ENCODE measurements at places on chromosomes 7 and 10.

DNA sequence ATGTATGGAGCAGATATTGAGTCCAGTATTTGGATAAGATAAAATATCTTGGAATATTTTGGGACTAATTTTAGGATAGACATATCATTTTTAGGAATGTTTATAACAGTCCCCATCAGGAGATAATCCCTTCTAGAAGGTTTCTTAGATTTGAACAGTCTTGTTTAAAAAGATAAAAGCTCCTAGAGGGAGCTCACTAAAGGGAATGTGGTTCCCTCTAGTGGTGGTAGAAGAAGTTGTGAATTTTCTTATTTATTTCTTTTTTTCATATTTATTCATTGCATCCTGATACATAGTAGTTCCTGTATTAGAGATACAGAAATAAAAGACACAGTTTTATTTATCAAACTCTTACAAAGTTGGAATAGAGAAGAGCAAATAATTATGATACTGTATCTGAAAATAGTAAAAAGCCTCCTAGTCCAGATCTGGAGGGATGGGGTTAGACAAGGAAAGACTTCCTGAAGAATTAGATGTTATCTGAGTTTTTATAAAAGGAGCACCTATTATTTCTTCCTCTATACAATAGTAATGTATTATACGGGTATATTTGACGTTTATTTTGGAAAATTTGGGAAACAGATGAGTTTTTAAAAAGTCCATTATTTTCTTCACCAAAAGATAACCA is 24.5 kb upstream of the KLF14 start:
- no peak for DNase-seq

DNA sequence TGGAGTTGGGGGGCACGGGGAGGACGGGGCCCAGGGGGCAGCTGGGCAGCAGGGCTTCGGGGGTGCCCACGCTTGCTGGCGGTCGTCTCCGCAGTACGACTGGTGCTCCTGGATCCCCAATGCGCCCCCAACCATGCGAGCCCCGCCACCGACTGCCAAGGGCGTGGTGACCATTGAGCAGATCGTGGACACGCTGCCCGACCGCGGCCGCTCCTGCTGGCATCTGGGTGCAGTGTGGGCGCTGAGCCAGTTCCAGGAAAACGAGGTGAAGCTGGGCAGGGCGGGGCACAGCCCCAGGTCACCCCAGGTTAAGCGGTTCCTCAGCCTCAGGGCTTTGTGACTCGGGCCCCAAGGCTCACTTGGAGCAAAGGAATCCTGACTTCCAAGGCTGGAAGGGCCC is 70.0 kb downstream of the ALOX5 start:
- DNase-seq, result no peak

- no peak for DNase-seq
Observed at GRCh38 chr10:116780691-116781205, 38.4 kb upstream of the HSPA12A start.

DNA sequence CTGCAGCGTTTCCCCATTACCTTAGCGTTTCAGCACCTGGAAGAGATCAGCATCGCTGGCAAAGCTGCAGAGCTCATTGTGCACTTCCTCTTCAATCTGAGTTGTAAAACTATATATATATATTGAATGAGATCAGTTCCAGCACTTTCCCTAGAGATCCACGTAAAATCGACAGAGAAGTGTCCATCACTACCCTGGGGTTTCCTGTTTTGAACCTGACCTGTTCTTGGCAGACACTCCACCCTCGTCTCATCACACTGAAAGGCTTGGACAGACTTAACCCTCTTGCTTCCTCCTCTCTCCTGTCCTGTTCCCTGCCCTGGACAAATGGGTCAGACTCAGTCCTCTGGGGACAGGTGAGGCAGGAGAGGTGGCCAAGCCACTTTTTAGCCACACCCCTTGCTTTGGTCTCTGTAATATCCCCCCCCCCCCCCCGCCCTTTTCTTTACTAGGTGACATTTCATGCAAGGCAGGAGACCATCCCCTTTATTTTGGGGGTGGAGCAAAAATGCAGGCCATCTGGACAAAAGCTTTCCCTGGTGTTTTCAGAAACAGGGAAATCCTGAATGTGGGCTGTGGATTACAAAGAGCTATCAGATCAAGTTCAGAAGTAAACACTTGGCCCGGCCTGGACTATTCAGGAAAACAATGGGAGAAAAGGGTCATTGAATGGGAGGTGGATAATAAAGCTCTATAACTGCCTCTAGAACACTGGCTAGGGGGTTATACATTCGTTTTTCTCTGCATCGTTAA is 83.7 kb upstream of the KDM7A start:
- no peak for DNase-seq

DNA sequence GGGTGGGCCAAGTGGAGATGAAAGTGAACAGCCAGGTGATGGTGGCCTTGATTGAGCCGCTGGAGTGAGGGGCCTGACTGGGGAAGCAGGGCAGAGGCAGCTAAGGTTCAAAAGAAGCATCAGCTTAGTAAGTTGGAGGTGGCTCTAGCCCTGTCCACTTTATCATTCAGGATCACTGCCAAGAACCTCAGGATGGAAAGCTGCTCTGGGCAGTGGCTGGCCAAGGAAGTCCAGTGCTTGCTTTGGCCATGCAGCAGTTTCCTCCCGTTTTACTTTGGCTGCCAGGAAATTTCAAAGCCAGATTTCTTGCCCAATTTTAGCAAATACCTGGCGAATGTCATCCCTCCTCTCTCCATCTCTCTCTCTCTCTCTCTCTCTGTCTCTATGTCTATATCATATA is 384.9 kb downstream of the PLXNA4 start:
- DNase-seq, result no peak

DNA sequence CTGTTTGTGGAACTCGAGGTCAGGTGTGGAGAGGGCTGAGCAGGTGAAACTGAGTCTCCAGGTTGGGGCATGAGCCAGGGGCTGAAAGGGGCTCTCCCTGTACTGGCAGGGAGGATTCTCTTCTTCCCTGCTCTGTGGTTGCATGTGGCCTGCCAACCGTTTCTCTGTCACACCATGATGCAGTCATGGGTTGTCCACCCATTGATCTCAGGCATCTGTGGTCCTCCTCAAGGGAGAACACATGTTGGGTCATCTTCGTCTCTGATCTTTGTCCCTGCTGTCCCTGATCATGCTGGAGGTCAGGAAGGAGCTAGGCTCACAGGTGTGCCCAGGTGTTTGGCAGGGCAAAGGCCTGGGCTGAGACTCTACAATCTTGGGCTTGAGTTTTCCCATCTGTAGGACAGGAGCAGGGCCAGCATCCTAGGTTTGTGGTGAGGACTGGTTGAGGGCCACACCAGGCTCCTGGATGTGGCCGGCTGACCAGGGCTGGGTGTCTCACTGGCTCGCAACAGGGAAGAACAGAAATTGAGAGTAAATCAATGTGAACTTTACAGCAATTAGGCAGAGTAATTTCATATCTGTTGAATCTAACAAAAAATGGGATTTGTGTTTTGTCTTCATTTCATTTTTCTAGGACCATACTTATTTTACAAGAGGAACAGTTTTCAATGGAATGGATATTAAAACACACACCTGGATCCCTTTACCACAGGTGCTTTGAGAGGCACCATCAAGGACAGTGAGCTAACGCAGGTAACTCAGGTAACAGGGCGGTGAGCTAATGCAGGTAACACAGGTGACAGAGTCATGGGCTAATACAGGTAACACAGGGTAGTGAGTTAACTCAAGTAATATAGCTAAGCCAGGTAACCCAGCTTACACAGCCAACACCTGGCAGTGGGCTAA is 58.5 kb upstream of the IGFBP3 start:
- no peak for DNase-seq

DNA sequence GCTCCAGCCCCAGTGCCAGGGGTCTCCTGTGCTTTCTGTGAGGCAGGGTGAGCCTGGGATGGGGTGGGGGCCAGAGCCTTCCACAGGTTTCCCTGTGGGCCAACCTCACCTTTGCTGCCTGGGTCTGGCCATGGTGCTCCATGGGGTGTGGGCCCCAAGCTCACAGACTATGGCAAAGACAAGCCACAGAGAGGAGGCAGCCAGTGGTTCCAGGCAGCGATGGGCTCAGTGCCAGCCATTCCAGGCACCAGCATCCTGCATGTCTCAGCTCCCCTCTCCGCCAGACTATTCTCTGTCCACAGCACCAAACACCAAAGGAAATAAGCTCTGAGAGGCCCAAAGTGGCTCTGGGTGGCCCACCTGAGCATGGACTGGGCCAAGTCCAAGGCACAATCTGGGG is 133.5 kb downstream of the PTPN20 start:
- DNase-seq, result no peak

- DNase-seq, result peak; percentile 96
Observed at GRCh38 chr7:75738975-75739795, 444 bp upstream of the HIP1 start.

DNA sequence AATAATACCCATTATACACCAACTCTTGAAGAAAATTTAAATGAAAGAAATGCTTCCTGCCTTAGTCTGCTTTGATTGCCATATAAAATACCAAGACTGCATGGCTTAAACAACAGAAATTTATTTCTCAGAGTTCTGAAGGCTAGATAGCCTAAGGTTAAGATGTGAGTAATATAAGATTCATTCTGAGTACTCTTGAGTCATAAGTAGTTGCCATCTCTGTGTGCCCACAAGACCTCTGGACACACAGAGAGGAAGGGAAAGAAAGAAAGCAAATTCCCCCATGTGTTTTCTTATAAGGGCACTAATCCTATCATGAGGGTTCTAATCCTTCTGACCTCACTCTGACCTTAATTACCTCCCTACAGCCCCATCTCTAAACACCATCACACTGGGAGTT is 201.2 kb downstream of the PTN start:
- DNase-seq, result no peak

- no peak for DNase-seq
Observed at GRCh38 chr7:82224529-82224928, 219.0 kb downstream of the CACNA2D1 start.

DNA sequence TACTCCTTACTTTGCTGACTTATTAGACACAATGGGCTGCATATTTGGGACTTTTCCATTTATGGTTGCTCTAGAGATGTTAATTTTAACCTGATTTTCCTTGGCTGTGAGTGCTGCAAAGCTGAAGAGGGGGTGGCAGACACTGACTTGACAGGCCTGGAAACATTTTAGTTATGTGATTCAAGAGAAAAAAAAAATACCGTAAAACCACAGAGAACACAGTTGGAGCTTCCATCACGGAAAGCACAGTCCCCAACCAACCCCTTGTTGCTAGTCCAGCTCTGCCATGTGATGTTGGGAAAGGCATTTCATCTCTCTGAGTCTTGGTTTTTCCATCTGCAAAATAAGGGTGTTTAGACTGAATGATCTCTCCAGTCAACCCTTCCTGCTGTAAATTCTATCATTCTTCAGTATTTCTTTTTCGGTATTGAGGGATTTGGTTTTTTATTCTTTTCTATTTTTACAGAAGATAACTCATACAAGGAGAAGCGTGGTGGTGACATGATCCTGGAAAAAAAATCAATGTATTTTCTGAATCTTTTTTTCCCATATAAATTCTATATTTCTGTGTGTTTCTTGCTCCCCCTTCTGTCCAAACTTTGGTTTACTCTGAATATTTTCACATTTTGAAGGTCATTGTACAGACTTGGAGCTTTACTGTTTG is 246.1 kb downstream of the REEP3 start:
- no peak for DNase-seq

- peak; percentile 16 for DNase-seq
Observed at GRCh38 chr10:63866075-63866746, 345.0 kb downstream of the REEP3 start.

GRCh38 chr10:12358863-12359564 is 9.7 kb downstream of the CAMK1D start:
- no peak for DNase-seq

DNA sequence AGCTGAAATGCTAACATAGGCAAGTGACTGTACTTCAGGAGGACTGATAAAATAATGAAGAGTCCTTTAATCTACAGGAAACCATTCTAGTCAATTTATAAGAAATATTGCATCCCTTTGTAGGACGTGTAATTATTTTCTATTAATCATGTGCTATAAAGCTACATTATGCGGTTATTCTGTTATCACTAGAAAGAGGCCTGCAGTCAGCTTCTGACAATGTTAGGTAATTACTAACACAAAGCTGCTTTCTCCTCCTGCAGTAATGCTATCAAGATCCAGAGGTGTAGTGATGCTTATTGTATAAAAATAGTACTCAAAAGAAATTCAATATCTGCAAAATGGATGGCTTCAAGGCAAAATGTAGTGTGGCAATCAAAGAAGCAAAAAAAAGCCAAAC is 191.1 kb downstream of the SKAP2 start:
- DNase-seq, result no peak

DNA sequence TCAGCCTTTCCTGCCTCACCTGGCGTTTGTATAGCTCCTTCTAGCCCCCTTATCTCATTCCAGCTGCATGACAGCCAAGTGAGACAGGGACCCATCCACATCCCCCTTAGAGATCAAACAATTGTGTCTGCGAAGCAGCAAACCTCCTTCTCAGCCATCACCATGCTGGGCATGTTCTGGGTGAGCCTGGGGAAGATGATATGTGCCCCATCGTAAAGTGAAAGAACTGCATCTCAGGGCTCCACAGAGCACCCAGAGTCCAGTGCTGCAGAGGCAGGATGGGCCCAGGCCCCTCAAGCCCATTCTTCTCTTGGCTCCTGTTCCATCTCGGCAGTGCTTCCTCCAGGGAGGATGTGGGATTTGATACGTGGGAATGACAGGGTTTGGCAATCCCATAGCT is 43.2 kb downstream of the FIGNL1 start:
- no peak for DNase-seq

DNA sequence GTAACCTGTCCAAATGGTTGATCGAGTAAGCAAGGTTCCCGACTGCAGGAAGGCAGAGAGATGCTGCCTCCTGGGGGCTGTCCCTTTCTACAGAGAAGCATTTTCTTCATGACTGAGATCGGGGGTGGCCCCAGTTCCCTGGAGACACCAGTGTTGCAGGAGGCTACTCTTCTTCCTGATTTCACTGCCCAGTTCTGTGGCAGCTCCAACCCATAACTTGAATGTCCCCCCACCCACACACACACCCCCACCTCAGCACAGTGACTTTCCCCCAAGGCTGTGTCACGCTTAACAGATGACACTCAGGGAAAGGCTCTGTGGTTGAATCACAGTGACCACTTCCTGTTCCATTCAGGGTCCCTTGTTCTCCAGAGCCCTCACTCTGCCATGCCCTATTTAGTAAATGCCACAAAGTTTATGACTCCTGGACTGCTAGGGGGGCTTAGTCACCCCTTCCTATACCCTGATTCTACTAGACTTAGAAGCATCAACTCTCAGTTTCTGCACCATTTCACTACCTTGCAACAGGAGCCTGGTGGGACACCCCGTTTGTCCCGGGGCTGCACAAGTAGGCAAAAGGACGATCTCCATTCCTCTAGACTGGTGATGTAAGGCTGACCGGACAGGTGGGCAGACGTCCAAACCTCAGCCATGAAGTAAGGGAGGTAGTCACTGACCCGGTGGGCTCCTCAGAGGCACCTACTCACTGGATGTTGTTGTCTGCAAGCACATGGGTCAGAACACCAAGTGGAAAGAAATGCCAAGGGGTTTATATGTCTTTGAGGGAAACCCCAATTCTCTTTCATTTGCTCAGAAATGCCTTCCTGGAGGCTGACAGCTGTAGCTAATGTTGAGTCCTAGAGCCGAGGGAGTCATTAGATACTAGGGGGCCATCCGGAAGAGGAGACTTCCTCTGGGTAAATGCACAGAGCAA is 31.3 kb upstream of the SMC3 start:
- DNase-seq, result peak; percentile 60

- DNase-seq, result no peak
Observed at GRCh38 chr7:11332865-11333228, 359.2 kb downstream of the PHF14 start.

Measured in stimulated activated CD4-positive, alpha-beta T cell treated with anti-CD3 and anti-CD28 coated beads, Interleukin-12 subunit alpha, Interleukin-12 subunit beta, amount 100 ng/mL, for 48 hours (primary cell).